Activated CD8-positive, alpha-beta memory T cell treated with anti-CD3 and anti-CD28 coated beads for 4 hours (primary cell): ENCODE measurements at places on chromosomes 5 and 9.

DNA sequence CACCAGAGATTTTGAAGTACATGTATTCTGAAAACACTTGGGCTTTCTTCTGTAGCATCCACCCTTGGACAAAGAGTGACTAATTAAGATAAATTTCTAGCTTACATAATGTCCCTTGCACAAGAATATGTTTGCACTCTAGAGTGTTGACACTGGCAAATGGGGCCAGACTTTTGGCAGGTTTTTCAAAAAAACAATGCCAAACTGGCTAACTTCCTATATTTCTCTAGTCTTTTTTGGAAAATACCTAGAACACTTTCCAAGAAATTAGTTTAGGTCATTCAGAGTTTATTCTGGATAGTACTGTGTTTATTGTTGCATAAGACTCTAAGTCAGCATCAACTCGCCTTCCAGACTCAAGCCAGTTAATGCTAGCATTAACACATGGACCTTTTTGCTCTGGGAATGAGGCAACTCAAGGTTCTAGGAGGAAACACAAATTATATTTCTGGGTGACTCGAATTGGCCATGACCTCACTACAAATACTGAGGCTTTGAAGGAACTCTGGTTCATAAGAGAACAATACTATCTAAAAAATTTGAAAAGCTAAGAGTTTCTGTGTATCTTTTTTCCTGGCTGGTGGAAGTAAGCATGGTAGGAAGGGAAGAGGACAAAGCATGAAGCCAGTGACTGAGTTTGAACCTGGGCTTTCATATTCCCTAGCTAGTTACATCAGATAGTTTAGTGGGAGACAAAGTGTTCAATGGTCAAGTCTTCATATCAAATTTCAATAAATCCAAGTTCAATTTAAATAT is 101.6 kb downstream of the NREP start:
- DNase-seq: no peak

DNA sequence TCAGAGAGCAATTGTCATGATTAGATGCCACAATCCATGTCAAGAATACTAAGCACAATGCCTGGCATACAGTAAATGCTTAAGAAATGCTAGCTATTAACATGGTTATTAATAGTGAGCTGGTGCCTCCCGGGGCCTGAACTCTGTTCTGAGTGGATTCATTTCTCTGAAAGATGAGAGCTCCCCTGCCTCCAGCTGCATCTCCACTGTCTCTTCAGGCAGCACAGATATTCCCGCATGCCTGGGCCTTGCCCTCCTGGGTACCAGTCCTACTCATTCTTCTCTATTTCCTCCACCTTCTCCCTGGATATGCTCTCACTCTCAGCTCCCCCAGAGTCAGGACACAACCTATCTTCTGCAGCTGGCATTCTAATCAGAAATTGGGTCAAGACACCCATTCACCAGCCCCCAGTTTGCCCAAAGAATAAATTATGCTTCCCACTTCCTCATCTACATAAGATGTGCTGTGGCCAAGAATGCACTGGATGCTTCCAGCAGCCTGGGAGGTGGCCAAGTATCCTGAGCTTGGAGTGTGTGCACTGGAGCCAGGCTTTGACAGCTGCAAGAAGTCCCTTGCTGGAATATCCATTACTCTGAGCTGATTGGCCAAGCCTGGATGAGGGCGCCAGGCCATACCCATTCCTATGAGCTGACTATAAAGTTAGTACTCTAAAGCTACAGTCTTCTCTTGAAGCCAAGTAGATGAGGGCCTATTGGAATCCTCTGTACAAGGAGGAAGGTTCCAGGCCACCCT is 669.0 kb downstream of the ACTL7B start:
- no peak for DNase-seq

- no peak for DNase-seq
Observed at GRCh38 chr9:130561056-130561455, 18.3 kb upstream of the FUBP3 start.

DNA sequence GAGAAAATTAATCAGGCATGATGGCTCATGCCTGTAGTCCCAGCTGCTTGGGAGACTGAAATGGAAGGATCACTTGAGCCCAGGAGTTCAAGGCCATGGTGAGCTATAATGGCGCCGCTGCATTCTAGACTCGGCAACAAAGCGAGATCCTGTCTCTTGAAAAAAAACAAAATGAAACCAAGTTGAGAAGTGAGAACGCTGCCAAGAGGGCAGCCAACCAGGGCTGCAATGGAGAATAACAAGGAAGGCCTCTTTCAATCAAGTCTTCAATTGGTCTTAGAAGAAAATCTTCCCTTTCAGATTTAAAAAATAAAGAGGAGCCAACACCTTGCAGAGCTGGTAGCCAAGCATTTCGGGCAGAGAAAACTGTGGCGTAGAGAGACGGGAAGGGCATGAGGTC is 14.7 kb downstream of the KIAA1958 start:
- DNase-seq: no peak

- no peak for DNase-seq
Observed at GRCh38 chr9:120680579-120680978, 33.7 kb downstream of the MEGF9 start.

- no peak for DNase-seq
Observed at GRCh38 chr9:79977510-79978197, 405.9 kb downstream of the TLE4 start.

GRCh38 chr5:115601701-115602590 is at the start of gene TICAM2:
TICAM2 (minus strand) TSS chr5:115602479; CDS start chr5:115581256, 21,223 bp downstream.
- DNase-seq: peak; percentile 13

- no peak for DNase-seq
Observed at GRCh38 chr5:160260881-160261815, 31.8 kb downstream of the FABP6 start.

DNA sequence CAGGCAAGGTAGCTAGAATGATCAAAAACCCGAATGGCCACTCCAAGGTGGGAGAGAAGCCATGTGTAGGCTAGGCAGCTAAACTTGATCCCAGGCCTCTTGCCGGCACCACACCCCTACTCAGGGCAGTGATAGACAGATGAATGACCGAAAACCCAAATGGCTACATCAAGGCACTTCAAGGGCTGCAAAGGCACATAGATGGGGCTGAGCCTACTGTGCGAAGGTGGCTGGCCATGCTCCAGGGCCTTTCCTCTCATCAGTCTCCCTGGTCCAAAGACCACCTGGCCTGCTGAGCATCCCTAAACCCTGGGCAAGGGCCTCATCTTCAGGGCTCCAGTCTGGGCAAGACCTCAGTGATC is 3.7 kb upstream of the TIFAB start:
- DNase-seq: no peak

- no peak for DNase-seq
Observed at GRCh38 chr5:113660706-113661250, 147.3 kb downstream of the YTHDC2 start.

DNA sequence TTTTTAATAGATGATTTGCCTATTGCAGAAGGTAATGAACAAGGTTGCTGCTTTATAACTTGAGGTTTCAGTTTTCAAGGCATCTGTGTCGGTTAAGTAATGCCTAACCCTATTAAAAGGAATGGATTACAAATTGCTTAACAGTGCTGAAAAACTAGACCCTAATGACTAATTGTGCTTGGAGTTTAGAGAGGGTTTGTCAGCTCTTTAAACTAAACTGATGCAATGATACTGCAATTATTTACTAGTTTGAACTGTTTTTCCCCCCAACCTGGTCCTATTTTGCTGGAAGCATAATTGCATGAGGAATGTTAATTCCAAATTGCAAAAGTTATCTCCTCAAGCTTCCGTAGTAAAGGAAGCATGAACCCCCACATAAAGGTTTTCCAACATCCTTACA is 39.3 kb upstream of the TLX3 start:
- DNase-seq: no peak

GRCh38 chr5:139124774-139125520 is 73.2 kb downstream of the SIL1 start:
- no peak for DNase-seq

DNA sequence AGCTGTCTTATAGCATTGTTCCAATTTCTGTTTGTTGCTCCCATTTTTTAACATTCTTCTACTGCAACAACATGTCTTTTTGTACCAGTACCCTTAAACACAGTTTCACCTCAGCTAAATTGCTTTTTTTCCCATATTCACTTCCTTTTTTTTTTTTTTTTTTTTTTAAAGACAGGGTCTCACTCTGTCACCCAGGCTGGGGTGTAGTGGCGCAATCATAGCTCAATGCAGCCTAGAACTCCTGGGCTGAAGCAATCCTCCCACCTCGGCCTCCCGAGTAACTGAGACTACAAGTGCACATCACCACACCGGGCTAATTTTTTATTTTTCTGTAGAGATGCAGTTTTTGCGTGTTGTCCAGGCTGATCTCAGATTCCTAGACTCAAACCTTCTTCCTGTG is 161.3 kb downstream of the NIPBL start:
- DNase-seq: no peak

- DNase-seq: no peak
Observed at GRCh38 chr5:172417983-172418630, 36.2 kb downstream of the SH3PXD2B start.

GRCh38 chr9:33619666-33620404 is 95.8 kb downstream of the ANKRD18B start:
- DNase-seq: no peak

DNA sequence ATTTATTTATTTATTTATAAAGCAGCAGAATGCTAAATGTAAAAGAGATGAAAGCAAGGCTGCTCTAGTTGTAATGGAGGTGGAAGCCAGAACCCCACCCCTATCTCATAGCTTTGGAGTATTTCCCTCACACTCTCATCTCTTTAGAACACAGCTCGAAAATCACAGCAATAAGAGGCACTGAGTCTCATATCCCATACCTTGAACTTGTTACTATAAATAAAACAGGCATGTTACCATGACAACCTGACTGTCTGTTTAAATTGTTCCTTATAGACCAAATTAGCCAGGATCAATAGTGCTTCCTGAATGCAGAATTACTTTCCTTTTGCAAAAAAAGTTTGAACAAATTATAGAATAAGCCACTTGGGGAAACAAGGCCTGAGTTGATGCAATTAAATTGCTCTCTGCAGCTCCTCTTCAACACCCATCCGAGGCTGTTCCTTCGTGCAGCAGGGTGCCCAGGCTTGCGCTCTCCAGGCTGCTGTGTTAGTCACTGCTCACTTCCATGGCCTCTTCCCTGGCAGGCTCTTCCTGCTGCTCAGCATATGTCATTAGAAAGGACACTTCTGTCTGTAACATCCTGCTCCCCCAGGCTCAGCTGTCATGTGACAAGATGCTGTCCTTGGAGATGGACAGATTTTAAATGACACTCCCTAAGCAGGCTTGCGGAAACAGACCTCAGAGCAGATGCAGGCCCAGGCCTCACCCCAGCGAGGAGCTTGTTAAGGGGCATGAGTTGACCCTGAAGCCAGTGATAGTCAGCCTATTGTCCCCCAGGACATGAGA is 120.2 kb downstream of the CARTPT start:
- DNase-seq: no peak

DNA sequence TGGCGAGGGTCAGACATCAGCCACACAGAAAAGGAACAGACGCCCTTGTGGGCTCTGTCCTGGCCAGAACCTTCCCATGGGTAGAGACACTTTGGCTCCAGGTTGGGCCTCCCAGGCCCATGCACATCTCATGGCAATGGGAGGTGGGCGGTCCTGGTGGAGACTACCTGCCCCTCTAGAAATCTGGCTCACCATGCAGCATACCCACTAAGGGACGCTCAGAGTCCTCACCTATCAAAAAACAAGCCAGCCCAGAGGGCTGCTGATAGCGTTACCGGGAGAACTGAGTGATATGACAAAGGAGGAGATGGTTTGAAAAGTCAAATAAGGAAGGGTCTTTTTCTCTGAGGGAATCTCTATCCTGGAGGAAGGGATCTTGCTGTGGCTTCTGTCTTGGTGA is 62.1 kb downstream of the C5orf15 start:
- DNase-seq: no peak

GRCh38 chr9:135858491-135859185 is 48.7 kb downstream of the CAMSAP1 start:
- DNase-seq: no peak

GRCh38 chr9:128232528-128233428 is 29.6 kb downstream of the DNM1 start:
- no peak for DNase-seq

- DNase-seq: no peak
Observed at GRCh38 chr5:1652873-1653697, 129.3 kb upstream of the LPCAT1 start.

- DNase-seq: no peak
Observed at GRCh38 chr5:53479590-53480415, 626 bp upstream of the FST start.
